ENCODE measurements at places on chromosomes 1 and 21.

DNA sequence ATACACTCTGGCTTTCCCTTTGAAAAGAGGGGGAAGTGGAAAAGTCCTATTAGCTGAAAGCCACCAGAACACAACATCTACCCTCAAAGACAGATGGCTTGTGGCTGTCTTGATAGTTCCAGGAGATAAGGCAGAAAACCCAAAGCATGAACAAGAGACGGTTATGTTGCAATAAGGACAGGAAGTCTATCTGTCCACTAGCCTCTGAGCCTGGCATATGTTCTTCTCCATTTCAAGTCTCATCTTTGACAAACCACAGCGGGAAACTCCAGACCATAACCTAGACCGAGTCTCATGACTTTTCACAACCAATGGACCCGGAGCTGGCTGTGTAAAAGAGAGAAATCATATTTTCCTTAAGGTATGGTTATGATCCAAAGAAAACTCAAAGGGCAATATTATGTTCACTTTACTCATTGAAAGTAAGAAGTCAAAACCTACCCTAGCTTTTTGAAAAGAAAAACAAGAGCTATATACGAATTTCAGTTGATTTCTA, 33.8 kb downstream of the DUSP10 start:
- no peak for ATAC-seq

DNA sequence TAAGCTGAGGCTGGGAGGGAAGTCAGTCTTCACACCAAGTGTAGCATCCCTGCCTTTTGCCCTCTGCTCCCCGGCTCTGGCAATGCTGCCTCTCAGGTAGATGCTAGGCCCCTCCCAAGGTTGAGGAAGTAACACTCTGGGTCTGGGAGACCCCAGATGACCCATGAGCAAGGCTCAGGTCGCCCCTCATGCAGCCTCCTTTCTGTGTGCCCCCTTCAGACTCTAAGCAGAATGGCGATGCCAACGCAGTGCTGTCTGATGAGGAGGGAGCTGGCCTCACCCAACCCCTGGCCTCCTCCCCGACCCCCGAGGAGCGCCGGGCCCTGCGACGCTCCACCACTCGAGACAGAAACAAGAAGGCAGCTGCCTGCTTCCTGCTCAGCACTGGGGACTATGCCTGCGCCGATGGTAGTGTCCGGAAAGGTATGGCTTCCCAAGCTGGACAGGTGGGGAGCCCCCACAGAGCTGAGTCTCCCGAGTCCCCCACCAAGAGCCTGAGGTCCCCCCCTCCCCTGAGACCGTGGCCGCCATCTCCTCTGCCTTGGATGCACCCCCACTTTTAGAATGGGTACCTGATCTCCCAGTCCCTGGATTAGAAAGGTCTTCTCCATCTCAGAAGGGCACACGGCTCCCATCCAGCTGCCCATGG, 15.8 kb downstream of the KCNC4 start:
- ATAC-seq = no peak

DNA sequence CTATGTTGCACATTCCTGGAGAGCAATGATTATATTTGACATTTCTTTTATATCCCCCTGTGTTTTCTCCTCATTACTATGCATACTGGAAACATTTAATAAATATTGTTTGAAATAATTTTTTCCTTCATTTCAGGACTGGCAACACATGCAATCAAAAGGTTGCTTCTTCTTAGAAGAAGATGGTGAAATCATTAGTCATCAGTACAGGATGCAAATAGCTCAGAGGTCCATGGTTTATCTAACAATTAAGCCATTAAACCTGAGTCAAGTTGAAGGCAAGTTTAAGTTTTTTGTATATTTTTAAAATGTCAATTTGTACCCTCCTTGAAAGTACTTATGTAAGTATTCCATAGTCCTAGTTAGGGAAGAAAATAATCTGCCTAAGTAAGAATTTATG, 22.5 kb downstream of the EFCAB7 start:
- ATAC-seq = no peak

- ATAC-seq = no peak
Observed at GRCh38 chr1:222624214-222624613, 6.3 kb downstream of the MIA3 start.

DNA sequence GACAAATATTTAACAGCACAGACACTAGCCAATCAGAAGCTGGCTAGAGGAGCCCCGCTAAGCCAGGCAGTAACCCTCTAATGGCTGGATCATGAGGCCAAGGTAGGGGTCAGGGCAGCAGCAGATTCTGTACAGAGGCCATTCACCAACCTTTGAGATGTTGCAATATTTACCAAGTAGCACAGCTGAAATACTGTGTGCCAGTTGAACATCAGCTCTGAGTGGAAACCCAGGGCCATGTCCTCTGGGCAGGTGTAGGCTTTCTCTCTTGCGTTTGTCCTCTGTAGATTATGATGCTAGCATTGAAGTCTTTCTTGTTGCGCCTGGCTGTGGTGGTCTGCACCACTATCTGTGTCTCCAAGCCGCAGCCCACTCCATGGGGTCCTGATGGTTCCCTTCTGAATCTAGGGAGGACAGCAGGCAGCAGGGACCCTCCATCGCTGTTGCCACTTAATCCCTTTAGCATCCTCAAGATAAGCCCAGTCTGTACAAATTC, 2.5 kb upstream of the COG2 start:
- no peak for ATAC-seq

GRCh38 chr1:159921251-159921650, 4.1 kb downstream of the TAGLN2 start:
- no peak for ATAC-seq

GRCh38 chr1:15381805-15382204, 27.9 kb upstream of the EFHD2 start:
- ATAC-seq = no peak

DNA sequence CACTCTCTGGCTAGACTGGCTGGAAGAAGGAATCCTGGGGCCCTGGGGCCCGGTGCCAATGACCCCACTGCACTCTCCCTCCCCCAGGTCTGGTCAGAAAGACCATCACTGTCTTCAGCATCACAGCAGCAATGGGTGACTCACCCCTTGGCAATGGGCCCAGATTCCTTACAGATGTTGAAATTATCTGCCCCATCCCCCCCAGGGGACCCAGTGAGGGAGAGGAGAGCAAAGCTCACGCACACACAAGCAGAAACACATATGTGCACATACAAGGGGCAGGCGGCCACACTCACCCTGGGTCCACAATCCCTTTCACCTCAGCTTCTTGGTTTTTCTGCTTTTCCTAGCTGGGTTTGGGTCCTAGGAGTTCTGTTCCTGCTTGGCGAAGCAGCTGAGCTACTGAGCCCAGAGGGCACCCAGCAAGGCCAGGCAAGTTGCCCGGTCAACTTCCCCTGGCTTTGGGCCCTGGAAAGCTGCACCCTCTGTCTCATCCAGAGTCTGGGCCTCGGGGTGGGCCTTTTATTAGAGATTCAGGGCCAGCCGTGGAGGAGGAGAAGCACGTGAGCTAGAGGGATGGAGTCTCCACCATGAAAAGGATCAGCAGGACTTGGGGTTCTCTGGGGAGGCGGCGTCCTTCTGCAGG, 2.6 kb downstream of the COL16A1 start:
- ATAC-seq = peak; percentile 17

- ATAC-seq = no peak
Observed at GRCh38 chr1:92583821-92584760, 97.4 kb upstream of the GFI1 start.

- ATAC-seq = no peak
Observed at GRCh38 chr1:178639326-178639725, 85.7 kb upstream of the RALGPS2 start.

GRCh38 chr1:50967416-50968157, 2.5 kb upstream of the CDKN2C start:
- ATAC-seq = no peak

GRCh38 chr1:19353596-19353995, 41.5 kb downstream of the SLC66A1 start:
- peak; percentile 84 for ATAC-seq

Measured in esophagus mucosa (tissue), 1 donor.